Caudate nucleus (tissue), 63 donors: ENCODE measurements at places on chromosomes 11 and 22.

- DNase-seq, result no peak
Observed at GRCh38 chr11:16862726-16863125, 124.3 kb downstream of the C11orf58 start.

DNA sequence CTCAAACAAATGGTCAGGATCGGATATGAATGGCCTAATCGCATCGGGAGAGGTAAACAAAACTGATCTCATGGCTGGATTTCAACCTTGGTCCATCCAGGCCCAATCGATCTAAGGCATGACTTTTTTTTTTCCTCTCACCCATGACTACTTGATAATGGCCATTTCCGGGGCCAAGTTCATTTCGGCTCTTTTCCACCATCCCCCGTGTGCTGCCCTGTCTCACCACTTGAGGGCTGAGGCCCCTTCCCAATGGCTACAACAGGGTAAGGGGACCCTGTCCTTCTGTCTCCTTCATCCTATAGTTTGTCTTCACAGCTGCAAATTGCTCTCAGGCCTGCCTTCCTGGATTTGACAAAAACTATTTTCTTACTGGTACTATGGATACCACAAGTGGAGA, 26.7 kb downstream of the GRAP2 start:
- no peak for DNase-seq

DNA sequence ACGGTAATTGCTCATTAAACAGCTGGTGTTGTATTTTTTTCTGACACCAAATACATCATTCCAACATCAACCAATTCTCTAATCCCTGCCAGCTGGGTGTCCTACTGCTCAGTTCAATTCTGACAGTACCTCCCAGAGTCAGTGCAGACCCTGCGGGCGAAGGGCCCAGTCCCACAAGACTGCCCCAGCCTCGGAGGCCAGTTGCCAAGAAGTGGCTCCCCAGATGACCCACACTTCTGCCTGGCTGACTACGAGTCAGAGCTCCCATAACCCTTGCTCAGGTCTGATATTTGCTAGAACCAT, 147.2 kb downstream of the CTTN start:
- DNase-seq, result no peak

DNA sequence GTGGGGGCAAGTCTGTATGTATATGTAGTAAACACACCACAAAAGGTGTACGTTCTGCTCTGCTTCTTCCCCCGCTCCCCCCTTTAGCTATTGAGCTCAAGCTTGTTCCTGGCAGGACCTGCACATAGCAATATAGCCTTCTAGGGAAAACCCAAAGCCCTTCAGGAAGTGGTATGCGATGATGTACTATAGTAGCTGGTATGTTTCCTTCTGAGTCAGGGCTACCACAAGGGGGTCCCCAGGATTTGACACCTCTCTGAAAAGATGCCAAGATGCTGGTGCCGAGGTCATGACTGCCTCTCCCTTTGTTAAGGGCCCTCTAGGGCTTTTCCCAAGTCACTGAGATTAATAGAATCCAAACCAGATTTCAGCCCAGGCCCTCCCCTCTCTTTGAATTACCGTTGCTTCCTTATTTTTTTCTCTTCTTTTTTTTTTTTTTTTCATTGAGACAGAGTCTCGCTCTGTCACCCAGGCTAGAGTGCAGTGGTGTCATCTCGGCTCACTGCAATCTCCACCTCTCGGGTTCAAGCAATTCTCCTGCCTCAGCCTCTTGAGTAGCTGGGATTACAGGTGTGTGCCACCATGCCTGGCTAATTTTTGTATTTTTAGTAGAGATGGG, 268.4 kb downstream of the ETS1 start:
- DNase-seq, result no peak

DNA sequence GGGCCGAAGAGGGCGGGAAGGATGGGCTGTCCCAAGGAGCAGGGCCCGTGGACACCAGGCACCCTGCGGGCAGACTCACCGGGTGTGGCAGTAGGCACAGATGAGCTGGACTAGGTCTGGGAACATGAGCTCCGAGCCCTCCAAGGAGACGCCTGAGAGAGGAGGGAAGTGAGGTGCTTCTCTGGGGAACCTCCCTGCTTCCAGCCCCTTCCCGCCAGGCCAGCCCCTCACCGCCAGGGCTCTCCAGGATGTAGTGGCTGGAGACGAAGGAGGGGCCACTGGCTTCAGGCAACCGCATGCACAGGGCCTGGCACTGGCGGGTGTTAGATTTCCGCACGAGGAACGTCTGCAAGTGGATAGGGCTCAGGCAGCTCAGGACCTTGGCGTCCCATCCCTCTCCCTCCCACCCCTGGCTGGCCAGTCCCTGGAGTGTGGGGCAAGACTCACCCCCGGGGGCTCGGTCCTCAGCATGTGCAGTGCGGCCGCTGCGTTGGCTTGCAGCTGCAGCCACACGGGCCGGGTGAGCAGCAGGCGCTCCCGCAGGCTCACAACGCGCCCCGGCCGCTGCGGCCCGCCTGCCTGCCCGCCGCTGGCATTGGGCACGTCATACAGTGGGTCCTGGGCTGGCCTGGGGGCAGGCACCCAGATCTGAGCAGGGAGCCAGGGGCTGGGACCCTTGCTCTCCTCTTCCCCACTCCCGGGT, 552 bp downstream of the RIN1 start:
- DNase-seq, result no peak

DNA sequence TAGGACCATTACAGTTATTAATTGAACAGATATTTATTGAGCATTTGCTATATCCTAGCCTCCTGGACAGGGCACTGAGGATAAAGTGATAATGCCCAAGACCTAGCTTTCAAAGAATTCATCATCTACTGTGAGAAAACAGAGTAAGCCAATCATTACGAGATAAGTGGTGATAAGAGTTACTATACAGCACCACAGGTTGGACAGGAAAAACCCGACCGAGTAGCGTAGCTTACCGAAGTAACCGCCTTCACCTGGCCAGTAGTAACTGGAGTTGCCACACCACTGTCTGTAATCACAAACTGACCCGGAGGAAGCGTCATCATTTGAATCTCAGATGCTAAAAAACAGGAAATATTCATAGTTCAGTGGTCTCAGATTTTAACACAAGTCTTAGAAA, 10.0 kb upstream of the NFRKB start:
- DNase-seq, result no peak

GRCh38 chr11:86551288-86552092, 120.9 kb downstream of the ME3 start:
- DNase-seq, result no peak

DNA sequence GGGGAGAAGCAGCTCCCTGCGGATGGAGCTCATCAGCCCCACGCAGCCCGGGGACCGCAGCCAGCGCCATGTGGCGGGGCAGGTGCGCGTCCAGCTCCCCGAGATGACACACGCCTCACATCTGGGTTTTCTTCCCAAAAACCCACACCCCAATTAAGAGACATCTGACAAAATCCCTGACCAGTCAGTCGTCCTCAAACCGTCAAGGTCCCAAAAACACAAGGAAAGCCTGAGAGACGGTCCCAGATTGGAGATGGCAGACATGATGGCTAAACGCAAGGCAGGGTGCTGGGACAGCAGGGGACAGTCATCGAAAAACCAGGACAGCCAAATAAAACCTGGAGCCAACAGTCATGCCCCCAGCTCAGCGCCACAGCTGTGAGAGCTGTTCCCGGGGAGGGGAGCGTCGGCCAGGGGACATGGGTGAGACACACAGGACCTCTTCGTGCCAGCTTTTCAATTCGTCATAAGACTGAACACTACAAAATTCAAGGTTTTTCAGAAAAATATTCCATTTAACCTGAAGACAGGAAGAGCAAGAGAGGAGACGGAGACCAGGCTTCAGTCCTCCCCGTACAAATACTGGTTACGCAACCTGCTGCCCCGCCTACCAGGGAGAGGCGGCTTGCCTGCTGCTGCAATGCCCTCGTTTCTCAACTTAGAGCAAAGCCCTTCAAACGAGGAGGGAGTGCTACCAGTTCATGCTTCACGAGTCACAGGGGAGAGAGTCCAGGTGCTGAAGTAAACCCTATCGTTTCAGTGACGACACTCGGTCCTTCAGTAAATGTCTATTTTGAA, 10.5 kb downstream of the TOLLIP start:
- peak; percentile 47 for DNase-seq

- no peak for DNase-seq
Observed at GRCh38 chr11:104361975-104362374, 198.0 kb upstream of the PDGFD start.

- DNase-seq, result no peak
Observed at GRCh38 chr11:121894581-121894980, 221.4 kb downstream of the BLID start.

- DNase-seq, result no peak
Observed at GRCh38 chr11:10305262-10305963, 540 bp downstream of the ADM start.

GRCh38 chr11:66815646-66816045, 27.6 kb upstream of the RCE1 start:
- DNase-seq, result no peak

DNA sequence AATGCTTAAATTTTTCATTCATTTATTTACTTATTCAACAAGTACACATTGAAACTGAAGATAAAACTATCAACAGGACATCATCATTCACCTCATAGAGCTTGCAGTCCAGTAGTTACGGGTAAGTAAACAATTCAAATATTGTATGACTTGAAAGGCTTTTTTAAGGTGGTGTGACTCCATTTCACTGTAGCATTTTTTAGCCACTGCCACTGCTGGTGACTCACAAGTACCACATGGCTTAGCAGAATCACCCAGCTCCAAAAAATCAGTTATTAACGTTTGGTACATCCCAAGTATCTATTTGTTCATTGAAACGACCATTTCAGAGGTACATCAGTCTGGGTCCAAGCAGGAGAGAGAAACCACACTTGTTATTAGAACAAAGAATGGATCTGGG, 427.9 kb upstream of the DDI1 start:
- no peak for DNase-seq

GRCh38 chr11:10076458-10077141, 217.4 kb downstream of the SBF2 start:
- DNase-seq, result no peak

DNA sequence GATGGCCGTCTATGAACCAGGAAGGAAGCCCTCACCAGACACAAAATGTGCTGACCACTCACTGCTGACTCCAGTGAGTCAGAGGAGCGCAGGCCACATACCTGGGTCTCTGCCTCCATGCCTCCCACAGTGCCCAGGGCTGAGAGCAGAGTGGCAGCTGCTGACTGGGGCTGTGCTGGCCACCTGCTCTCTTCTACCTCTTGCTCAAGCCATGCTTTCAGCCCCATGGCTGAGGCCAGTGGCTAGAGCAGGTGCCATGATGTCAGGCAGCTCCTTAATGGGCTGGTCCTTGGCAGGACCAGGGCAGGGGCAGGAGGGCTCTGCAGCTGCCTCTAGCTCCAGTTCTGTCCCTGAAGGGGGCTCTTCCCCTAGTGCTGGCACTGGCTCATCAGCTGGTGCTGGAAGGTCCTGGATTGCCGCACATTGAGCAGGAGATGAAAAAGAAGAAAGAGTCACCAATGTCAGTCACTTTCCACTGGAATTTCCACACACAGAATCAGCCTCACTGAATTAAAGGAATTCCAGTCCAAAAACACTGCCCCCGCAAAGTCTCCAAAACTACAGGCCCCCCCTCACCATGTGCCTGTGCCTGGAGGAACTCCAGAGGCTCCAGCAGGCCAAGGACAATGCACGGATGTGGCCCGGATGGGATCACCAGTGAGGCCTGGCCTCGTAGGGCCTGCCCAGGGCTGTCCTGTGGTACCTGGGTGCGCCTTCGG, 86.4 kb downstream of the GGTLC2 start:
- no peak for DNase-seq

DNA sequence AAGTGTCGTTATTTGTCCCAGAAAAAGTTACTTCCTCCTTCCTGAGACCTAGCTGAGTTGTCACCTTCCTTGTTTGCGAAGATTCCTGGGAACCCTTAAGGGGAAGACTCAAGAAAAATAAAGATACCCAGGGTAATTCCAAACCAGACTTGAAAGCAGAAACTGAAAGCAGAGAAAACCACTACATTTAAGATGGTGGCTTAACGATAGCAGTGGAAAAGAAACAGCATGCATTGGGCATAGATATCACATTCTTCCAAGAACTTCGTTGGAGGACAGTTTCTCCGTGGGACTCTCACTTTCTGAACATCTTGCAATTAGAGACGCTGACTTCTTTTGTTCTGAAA, 89.1 kb downstream of the FAM76B start:
- DNase-seq, result no peak

GRCh38 chr22:16987822-16988221, 20.2 kb downstream of the GAB4 start:
- DNase-seq, result no peak

DNA sequence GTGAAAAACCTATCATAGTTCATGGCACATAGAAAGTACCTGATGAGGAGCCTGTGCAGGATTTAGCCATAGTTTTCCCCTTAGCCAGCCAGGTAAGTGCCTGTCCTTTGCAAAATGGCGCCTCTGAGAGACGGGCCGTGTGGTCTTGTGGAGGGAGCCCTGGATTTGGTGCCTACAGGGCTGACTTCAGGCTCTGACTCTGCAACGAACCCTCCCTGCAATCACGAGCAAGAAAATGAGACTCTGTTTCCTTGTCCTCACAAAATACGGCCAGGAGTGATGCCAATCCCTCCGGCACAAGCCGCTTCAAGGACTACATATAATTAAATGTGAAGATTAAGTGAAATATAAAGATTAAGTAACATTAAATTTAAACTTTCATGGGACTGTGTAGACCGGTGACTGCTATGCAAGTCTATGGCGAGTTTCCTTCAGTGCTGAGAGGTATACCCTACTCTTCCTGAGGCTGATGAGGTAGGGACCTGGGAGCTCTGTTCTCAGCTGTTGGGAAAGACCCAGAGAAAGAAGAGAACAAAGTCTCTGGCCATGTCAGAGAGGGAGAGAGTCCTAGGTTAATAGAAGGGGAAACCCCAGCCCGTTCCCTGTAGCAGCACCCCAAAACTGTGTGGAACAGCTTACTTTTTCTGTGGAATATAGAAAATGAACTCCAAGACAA, 6.1 kb upstream of the CXCR5 start:
- no peak for DNase-seq

DNA sequence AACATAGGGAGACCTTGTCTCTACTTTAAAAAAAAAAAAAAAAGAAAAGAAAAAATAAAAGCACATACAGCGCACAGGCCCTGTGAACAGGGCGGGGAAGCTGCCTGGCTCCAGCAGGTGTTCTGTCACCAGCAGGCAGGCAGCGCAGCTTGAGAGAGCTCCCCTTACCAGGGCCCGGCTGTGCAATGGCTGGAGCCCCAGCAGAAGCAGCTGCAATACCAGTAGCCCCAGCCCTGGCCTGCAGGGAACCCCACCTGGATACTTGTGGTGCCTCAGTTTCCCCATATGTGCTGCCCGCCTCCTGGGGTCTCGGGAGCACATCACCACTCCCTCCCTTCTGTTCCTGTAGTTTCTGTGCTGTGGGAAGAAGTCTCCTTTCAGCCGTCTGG, 12.3 kb downstream of the TSPAN32 start:
- DNase-seq, result no peak

DNA sequence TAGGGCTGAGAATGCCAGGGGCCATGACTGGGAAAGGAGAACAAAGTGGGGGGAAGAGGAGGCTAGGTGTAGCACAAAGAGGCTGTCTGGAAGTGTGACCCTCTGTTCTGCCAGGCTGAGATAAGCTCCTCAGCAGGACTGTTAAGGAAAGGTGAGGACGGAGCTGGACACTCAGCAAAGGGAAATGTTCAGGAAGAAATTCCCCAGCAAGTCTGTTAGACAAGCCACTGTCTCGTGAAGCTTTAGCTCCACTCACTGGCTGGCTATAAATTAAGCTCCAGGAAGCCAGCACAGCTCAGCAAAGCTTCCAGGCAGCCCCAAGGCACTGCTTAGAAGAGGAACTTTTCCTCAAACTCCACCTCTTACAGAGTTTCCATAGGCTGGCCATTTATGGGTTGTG, 181.2 kb upstream of the API5 start:
- DNase-seq, result peak; percentile 43
